Esophagus squamous epithelium (tissue), 5 donors: ENCODE measurements at places on chromosomes 16 and 17.

GRCh38 chr17:37608351-37609169 lies 658 bp downstream of the SYNRG start:
- no peak for DNase-seq

DNA sequence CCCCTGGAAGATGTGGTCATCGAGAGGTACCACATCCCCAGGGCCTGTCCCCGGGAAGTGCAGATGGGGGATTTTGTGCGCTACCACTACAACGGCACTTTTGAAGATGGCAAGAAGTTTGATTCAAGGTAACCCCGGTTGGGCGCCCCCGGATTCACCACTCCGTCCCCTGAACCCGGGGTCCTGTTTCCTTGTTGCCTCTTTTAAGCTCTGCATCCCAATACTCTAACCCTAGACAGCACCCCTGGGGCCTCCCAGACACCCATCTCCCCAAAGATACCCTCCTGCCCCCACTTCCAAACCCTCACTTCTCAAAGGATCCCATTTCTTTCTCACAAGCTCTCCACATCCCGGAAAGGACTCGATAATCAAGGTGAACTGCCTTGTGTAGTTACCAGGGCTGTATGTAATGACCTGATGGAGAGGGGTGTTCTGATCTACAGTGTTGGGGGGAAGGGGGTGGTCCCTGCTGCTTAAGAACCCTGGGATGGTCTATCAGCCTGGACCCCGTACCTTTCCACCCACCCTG lies 412 bp downstream of the FKBP10 start:
- DNase-seq = no peak

GRCh38 chr17:11241611-11242226 lies 706 bp downstream of the SHISA6 start:
- DNase-seq = no peak

- DNase-seq = no peak
Measured at GRCh38 chr16:67942510-67943255, 1.2 kb downstream of the LCAT start.

GRCh38 chr17:64320613-64321553 lies 57.8 kb upstream of the TEX2 start:
- no peak for DNase-seq

- DNase-seq = no peak
Measured at GRCh38 chr17:63426917-63427308, 19.2 kb downstream of the CYB561 start.
